ENCODE measurements at places on chromosomes 2 and 18.

GRCh38 chr2:218009231-218009630 lies 6.4 kb upstream of the TNS1 start:
- no peak for DNase-seq

DNA sequence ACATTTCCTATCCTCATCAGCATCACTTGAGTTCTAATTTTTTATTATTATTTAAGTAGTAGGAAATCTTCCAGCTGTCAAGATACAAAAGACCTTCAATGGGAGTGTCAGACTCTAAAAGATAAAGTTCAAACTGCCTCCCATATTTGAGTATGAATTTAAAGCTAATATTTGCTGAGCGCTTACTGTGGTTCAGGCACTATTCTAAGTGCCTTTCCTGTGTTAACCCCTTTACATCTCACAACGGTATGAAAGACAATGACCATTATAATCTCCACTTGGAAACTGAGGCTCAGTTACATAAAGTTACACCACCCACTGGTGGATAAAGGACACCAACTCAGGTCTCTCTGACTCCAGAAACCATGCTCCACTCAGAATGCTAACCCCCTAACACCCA lies 39.9 kb downstream of the RAB6C start:
- DNase-seq: no peak

DNA sequence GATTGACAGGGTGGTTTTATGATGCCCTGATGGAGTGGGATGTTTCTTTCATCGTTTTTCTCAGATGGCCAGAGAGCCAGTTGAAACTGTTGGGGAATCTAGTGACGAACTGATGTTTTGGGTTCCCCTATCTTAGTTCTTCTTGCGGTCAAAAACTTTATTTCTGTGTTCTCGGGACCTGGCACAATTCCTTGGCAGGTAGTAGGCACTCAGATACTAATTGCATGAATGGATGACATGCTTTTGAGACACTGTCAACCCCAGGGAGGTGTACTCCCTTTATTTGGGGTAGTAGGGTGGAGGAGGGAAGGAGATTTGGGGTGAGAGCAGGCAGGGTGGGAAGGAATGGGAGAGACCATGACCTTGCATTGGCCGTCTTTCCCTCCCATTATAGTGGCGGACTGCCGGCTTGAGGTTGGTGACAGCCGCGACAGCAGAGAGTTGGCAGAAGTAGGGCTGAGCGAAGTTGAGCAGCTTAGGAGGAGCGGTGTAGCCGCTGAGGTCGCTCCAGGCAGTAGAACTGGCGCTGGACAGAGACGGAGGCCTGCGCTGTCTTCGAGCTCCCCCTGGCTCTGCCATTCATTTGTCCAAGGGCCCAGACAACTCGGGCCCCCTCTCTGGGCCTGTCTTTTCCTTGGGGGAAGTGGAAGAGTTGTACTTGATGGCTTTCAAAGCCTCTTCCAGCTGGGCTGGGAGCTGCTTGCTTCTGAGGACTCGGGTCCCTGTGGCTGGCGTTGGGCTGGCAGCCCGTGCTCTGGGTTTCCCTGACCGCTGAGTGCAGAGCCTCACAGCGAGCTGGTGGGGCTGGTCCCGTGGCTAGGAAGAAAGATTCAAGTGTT lies 2.6 kb downstream of the TET3 start:
- DNase-seq: no peak

- no peak for DNase-seq
Measured at GRCh38 chr18:27595113-27595838, 410.2 kb upstream of the CHST9 start.

DNA sequence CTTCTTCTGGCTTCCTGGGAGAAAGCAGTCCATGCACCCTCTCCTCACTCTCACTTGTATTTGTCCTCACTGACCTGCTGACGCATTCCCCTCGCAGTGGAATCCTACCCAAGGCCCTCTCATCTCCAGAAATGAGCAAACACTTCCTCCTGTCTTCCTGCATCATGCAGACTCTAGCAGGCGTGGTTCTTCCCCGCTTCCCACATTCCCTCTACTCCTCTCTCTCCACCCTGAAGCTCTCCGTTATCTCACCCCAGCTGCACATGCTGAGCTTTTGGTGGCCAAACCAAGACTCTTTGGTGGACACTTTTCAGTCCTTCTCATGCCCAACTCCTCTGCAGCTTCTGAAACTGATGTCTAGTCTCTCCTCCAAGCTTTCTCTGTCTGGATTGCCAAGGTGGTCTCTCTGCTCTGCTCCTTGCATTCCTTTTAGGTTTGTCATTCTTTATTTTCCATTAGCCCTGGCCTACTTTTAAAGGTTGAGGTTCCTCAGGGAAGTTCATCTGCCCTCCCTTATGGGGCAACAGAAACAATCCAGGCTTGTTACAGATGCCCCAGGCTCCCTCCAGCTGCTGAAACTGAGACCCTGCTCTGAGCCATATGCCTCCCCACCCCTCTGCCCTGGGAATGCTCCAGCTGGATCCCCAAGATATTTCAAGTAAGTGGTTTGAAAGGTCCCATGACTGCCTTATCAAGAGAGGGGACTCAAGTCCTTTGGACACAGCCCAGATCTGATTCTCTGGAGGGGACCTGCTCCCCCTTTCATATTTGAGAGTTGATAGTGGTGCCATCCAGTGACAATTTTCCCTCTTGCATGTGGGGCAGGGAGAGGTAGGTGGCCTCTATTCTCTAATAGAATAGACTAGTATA lies 835 bp upstream of the IL18RAP start:
- no peak for DNase-seq

Data from AG04449 (cell line).